ENCODE measurements at places on chromosomes 3 and 15.

DNA sequence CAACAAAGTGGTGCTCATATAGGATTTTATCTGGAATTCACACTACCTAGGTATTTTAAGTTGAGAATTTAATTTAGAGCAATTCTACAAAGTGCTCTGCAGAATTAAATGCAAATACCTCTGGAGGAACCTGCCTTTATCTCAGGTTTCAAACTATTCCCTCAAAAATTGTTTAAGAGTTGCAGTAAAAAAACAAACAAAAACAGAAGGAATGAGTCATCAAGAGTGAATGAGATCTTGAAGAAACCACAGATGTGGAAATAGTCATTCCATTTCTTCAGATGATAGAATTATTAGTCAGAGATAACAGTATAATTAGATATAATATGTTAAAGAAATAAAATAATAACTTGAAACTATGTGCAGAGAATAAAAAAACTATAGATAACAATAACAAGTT, 80.8 kb upstream of the SCN5A start:
- DNase-seq, result no peak

DNA sequence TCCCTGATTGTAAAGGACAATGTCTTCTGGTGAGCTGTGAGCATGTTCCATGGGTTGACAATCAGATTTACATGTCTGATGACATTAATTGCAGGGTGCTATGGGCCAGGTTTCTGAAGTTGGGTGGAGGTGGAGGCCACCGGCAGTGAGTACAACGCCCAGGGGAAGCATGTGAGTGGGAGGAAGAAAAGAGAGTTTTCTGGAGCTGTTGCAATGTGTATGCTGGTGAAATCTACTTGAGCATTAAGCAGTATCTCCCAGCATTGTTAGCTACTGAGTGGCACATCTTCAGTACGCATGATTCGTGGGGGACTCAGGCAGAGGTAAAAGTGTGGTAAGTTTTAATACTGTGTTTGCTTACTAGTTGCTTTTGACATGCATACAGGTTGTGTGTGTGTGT, 26.6 kb downstream of the TMEM45A start:
- DNase-seq, result no peak

GRCh38 chr3:110925798-110926197, 145.8 kb upstream of the NECTIN3 start:
- DNase-seq, result no peak

GRCh38 chr3:42868841-42869240, 6.8 kb downstream of the CYP8B1 start:
- DNase-seq, result no peak

- DNase-seq, result no peak
Measured at GRCh38 chr3:45537970-45538640, 56.4 kb upstream of the LIMD1 start.

- no peak for DNase-seq
Measured at GRCh38 chr3:115857518-115858136, 234.3 kb downstream of the GAP43 start.

DNA sequence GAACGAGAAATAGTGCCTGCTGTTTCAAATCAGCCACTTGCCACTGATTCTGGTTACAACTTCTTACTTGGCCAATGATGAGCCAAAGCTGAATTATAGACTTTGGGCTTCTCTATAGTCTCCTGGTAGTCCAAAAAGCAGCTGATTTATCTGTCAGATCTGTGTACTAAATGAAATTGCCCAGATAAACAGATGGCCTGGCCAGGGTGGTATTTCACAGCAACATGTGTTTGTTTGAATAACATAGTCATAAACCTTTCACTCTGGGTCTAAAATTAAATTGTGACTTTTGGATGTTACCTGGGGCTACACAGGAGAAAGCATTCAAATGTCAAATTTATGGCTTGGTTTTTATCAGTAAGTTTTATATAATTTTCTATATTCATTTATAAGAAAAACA, 147.0 kb downstream of the NECTIN3 start:
- no peak for DNase-seq

DNA sequence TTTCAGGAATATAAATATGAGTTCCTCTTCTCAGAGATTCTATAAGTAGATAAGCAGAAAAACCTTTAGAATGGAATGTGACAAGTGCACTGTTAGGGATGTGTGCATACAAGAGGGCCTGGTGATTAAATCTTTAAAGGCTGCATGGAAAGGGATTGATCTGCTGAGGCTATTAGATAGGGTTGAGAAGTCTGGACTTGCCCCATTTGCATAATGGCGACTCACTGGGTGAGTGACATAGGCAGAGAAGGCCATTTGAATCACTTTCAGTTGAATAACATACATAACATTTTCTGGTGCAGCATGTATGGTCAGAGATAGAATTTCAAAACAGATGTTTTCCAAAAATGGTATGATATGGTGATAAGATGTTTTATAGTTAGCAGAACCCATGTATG, 156.9 kb downstream of the ZNF621 start:
- DNase-seq, result no peak

DNA sequence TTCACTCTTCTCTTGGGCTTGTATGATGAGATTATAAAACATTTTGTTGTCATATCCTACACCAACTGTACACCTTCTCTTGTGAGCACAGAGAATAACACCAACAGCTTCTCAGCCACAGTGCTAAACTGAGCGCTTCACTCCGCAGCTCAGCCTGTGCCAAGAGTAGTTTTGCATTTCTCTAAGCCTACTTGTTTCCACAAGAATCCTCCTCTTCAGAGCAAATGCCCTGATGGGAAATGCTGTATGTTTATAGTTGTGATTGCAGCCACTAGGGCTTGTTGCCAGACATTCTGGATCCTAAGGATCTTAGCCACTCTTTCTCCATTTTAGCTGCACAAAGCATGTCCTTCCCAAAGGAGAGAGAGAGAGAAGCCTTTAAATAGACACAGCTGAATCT, 138.8 kb upstream of the PLXND1 start:
- no peak for DNase-seq

- no peak for DNase-seq
Measured at GRCh38 chr3:152218602-152219001, 50.1 kb upstream of the MBNL1 start.

- no peak for DNase-seq
Measured at GRCh38 chr15:91021516-91022074, 799 bp downstream of the VPS33B start.

GRCh38 chr15:82699726-82700125, 9.9 kb downstream of the AP3B2 start:
- no peak for DNase-seq

DNA sequence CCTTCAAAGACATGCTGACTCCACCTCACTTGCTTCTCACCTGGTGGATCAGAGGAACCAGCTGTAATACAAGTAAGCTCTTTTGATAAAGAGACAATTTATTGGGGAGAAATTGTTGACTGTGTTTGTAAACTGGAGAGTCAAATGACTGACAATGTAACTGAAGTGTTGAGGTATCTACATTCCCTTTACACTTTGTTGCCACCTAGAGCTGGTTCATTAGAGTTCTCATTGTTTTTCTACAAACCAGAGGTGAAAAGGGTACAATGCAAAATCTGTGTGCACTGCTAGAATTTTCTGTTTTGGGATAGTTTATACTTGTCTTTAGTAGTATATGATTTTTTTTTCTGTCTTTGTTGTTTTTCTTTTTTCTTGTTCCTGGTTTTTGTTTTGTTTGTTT, 8.7 kb upstream of the LRRC58 start:
- no peak for DNase-seq

DNA sequence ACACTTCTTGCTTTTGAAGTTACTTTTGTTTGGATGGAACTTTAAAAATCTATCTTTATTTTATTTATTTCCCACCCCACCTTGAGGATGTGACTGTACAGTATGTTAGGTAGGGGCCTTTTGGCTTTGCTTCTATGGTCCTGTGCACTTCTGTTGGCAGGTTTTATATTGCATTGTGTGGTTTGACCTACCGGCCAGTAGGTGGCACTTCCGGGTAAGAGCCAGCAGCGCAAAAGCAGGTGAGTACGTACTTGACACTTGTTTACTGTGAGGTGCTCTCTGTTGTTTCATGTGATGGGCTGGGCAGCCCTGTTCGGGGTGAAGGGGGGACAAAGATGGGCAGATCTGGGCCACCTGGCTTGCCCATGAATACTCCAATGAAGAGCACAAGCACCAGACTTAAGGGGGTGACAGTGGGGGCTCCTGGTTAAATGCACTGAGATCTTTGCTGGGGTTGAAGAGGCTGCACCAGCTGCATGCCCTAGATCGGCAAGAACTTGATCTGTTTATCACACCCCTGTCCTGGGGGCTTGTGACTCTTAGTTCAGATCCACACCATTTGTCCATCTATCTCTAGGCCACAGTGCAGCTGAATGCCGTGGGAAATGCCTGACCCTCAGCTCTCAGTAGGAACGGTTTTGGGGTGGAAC, 131.6 kb downstream of the NLGN1 start:
- peak; percentile 5 for DNase-seq

DNA sequence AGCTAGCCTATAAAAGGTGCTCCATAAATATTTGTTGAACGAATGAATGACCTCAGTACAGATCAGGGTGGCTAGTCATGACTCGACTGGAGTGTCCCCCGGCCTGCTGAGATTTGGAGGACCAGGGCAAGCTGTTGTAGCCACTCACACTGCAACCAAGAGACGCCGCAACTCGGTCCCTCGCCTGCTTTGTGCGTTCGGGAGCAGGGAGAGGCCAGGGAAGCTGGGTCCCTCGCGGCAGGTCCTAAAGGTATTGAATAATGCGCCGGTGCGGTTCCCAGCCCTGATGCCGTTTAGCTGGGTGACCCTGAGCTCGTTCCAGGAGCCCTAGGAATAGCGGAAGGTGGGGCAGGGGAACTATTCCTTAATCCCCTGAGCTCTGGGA, 1.8 kb downstream of the IGDCC4 start:
- DNase-seq, result no peak

- DNase-seq, result no peak
Measured at GRCh38 chr3:14486460-14486859, 53.7 kb downstream of the GRIP2 start.

DNA sequence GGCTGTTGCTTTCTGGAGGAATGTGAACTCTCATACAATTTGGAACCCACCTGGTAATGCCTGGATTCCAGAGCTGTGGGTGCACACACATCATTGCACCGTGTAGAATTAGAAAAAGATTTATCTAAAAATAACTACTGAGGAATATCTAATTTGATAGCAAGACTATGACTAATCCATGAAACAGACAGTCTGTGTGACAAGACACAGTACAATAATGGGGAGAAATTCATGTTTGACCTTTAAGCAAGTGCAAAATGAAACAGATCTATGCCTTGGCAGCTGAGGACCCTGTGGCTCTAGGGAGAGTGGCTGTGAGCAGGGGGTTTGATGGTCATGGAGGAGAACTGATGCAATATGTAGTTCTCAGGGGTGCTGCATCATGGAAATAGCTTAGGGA, 7.9 kb upstream of the DOCK3 start:
- DNase-seq, result no peak

- no peak for DNase-seq
Measured at GRCh38 chr3:56928379-56929068, 126.8 kb upstream of the ARHGEF3 start.
